ENCODE measurements at places on chromosomes 3 and 15.

GRCh38 chr15:75836959-75837334 lies 6.3 kb upstream of the UBE2Q2 start:
- DNase-seq, result peak; percentile 60

DNA sequence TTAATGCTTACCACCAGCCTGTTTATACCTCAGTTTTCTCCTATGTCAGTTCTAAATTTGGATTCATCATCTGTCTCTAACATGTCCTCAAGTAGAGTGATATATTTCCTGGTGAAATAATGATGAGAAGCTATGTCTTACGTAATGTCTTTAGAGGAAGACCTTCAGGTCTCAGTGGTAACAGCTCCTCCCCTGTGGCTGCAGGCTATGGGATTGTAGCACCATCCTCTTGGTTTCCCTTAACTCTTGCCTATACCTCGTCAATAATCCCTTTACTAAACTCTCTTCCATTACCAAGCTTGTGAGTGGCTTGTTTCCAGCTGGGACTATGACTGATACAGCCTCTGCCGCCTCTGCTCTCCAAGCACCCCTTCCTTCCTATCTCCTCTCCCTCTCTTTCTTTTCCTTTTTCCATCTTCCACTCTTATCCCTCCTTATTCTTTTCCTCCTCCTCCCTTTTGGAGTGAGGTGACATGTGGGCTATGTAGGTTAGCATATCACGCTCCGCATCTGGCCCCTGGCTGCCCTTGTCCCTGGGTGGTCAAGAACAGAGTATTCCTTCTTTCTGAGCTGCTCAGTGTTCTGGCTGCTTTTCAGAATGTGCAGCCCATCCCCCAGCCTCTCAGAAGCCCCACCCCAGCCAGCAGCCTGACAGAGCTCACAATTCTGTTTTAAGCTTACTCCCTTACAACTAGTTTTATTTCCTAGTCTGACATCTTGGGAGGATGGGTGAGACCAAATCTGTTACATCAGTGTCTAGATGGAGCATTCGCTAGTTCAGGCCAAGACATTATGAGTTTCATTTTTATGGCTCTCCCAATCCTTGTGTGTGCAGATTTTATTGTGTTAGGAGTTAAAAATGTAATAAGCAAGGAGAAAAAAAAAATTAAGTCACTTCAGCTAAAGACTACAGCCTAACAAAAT lies 75.0 kb upstream of the RNU6-1 start:
- DNase-seq, result no peak

GRCh38 chr3:179881791-179882190 lies 154.9 kb downstream of the PEX5L start:
- no peak for DNase-seq

GRCh38 chr3:49924683-49925082 lies 4.9 kb downstream of the MON1A start:
- DNase-seq, result no peak

GRCh38 chr15:25176991-25177954 lies 222.5 kb downstream of the SNRPN start:
- no peak for DNase-seq

GRCh38 chr3:120682095-120682681 lies at the start of gene HGD:
HGD (minus strand) TSS chr3:120682239; CDS start chr3:120682111, 128 bp downstream.
- DNase-seq, result no peak

DNA sequence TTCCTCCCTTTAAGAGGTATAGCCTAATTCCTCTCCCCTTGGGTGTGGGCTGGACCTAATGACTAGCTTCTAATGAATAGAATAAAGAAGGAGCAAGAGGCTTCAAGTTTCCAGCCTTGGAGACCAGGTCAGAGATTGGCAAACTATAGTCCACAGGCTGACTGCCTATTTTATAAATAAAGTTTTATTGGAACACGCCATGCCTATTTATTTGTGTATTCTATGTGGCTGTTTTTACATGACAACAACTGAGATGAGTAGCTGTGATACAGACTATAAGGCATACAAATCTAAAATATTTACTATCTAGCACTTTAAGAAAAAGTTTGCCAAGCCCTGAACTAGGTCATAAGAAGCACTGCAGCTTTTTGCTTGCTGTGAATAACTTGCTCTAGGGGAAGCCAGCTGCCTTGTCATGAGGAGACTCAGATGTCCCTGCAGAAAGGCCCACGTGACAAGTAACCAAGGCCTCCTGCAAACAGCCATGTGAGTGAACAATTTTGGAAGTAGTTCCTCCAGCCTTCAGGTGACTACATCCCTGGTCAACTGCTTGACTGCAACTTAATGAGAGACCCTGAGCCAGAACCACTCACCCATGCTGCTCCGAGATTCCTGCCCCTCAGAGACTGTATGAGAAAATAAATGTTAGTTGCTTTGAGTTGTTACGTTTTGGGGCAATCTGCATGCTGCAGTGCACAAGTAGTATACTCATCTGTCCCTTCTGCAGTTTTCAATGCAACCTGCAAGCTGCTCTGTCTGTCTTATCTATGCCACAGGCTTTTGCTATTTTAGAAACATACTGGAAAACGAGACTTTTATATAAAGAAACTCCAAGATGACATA lies 21.1 kb upstream of the MAP3K13 start:
- no peak for DNase-seq

DNA sequence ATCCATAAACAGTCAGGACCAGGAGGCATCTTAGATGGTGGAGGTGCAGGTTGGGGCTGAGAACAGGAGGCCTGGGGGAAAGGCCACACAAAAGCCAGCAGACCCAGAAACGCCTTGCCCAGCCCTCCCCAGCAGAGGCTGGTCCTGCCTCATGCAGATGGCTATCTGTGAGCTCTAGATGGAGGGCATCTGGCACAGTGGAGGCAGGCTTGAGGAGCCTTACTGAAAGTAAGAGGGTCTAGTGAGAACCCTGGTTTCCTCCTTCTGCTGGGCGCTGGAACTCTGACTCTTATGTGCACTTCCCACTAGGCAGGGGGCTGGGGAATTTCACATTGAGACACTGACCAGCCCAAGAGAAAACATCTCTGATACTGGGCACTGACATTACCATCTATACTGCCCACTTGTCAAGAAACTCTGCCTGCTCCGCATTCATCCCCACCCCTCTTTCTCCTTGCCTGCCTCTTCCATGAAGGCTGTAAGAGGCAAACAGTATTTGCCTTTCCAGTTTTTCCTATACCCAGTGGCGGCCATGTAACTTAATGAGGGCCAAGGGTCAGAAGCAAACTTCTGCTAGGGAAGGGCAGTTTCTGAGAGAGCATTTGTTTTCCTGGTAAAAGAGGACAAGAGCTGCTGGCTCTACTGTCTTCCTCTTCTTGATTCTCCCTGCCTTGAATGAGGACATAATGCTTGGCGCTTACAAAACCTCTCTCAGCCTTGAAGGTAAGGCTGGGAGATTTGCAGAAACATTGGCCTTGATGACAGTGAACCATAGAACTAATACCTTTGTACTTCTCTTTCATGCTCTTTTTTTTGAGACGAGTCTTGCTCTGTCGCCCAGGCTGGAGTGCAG lies 4.4 kb upstream of the SCN5A start:
- DNase-seq, result no peak

DNA sequence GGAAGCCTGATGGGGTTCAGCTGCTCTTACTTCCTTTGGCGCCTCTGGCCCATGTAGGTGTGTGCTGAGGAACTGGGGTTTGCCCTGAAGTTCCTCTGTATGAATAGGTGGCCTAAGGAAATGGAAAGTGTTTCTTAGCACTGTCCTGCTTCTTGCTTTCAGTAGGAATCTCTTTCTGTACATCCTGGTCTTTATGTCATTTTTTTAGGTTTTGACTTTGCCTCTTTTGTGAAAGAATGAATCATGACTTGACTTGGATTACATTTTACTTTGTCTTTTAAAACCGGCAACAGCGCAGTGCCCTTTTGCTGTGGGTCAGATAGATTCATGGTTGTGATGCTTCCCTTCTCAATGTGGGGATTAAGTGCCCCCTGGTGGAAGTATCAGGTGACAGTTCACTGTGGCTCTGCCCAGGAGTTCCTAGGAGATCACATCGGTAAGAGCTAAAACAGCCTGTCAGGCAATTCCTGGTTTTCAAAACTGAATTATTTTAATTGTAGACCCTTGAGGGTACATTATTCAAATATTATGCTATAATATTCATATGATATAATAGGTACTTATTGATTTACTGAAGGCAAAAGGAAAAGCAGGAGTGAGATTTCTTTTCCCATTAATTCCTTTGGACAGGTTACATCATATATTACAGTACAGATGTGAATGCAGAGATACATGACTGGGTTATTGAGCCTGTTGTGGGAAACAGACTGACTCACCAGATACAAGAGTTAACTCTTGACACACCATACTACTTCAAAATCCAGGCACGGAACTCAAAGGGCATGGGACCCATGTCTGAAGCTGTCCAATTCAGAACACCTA lies 95.4 kb downstream of the HCN4 start:
- peak; percentile 23 for DNase-seq

- DNase-seq, result no peak
These were observed 197.7 kb downstream of the CD47 start for GRCh38 chr3:107892955-107893624.

DNA sequence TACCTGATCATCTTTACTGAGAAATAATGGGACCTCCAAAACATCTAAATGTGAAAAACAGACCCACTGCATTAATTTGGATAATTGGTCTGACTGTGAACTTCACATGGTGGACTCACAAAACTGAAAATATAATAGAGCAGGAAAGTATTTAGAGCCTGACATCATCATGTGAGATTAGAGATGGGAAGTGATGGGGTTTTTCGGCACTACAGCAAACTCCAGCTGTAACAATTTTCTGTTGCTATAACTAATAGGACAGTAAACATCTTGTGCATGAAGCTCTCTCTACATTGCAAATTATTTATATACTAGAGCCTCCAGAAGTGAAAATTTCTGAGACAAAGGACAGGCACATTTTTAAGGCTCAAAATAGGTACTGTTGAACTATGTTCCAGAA lies 32.2 kb downstream of the VEPH1 start:
- DNase-seq, result no peak

- no peak for DNase-seq
These were observed 31.4 kb upstream of the TIPARP start for GRCh38 chr3:156642750-156643728.

DNA sequence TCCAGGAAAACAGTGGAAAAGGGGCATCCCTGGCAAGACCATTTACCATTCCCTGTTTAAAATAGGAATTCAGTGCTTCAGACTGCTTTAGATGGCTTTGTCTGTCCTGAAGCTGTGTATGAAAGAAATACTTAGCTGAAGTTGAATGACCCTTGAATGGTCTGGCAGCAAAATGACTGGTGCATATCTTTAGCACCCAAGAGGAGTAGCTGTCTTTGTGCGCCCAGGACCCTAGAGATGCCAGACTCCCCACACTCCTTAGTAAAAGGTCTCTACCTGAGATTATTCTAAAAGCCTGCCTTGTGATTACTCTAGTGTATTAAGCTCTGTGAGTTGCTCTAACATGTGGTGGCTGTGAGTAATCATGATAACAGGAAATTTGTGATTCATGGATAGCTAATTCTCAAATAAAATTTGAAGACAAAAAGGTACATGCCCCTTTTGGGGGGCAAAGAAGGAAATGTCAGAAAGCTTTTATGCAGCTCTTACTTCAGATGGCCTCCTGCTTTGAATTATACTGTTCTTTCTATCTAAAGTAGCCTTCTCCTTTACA lies 3.2 kb downstream of the MAPKBP1 start:
- DNase-seq, result no peak

GRCh38 chr3:183984127-183984740 lies 33.5 kb downstream of the ABCC5 start:
- no peak for DNase-seq

- peak; percentile 25 for DNase-seq
These were observed 67.8 kb downstream of the UBP1 start for GRCh38 chr3:33372218-33373081.

GRCh38 chr15:77034695-77035489 lies 36.0 kb downstream of the TSPAN3 start:
- DNase-seq, result peak; percentile 36

- no peak for DNase-seq
These were observed 25.6 kb downstream of the CDCP1 start for GRCh38 chr3:45120359-45121158.

DNA sequence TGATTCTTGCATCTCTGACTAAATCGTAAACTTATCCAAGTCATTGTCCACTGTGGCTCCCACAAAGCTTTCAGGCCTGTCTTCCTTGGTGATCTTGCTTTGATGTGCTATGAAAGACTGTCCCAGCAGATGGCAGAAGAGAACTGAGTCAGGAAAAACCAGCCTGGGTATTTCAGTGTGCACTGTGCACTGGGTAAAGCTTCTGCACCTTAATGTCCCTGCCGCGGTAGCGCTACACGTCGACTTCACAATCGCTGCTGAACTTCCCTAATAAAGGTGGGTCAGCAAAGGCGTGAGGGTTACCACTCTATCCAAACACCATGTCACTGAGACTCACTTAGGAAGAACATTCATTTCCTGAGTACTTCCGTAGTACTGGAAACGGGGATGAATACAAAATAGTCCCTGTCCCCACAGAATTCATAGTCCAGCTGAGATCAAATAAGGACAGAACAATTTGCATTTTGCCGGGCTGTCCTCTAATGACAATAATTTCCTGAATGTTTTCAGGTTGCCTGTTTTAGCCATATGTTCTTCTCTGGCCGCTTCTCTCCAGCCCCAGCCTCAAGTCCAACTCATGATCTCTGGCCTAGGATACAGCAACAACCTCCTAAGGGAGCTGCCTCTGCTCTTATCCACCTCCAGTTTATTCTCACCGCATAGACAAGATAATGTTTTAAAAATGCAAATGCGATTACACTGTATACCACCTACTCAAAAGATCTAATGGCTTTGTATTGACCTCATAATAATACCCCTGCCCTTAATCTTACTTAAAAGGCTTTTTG lies 83.6 kb upstream of the AKAP13 start:
- peak; percentile 81 for DNase-seq

DNA sequence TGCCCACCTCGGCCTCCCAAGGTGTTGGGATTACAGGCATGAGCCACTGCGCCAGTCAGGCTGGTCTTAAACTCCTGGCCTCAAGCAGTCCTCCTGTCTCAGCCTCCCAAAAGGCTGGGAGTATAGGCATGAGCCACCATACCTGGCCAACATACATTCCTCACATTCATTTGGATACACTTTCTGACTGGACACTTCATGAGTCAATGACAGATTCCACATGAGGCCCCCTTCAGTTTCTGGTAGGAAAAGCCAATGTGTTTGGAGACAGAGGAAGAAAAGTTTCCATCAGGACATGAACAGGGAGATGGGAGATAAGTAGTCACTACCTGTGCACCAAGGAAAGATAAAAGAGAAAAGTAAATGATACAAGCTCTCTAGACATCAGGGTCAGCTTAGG lies 49.4 kb upstream of the GSK3B start:
- DNase-seq, result no peak

- no peak for DNase-seq
These were observed 578.6 kb downstream of the PYDC2 start for GRCh38 chr3:192039593-192039992.
